ENCODE measurements at places on chromosomes 7 and 10.

GRCh38 chr7:20825555-20825954 is 38.9 kb upstream of the SP8 start:
- no peak for DNase-seq

GRCh38 chr7:117412946-117413559 is 14.2 kb downstream of the ASZ1 start:
- DNase-seq: no peak

GRCh38 chr10:79438699-79439085 is 6.7 kb downstream of the ZCCHC24 start:
- DNase-seq: no peak

GRCh38 chr7:3805151-3805550 is 504.1 kb downstream of the SDK1 start:
- DNase-seq: no peak

DNA sequence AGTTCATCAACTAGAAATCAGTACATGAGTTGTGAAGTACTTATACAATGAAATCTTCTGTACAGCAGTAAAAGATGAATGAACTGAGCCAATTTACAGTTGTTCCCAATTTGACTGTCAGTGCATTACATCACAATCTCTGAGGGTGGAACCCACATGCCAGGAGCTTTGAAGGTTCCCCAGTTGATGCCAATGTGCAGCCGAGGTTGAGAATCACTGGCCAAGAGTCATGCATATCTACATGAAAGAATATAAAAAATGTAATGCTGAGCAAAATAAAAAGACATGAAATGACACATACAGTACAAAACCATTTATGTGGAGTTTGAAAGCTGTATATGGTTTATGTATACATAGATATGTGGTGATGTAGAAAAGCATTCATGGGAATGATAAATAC is 22.1 kb upstream of the CCNJ start:
- DNase-seq: no peak

DNA sequence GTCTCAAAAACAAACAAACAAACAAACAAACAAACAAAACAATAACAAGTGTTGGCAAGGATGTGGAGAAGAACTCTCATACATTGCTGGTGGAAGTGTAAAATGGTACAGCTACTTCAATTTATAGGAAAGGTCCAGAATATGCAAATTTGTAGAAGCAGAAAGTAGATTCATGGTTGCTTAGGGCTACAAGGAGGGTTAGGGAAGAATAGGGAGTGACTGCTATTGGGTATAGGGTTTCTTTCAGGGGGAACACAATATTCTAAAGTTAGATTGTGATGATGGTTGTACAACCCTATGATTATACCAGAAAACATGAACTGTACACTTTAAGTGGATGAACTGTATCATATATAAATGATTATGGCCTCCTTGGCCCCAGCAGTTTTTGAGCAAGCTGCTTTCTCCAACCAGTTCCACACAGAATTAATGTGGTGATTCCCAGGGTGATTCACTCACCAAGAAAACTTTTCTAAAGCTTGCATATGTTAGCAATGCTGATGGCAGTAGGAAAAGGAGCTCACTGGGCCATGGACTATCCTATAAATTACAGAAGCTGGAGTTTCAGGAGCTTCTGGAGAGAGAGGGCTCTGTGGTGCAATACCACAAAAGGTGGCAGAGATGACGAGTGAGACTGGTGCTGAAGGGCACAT is 52.8 kb upstream of the KCNIP2 start:
- DNase-seq: no peak

GRCh38 chr7:353746-354325 is 63.9 kb downstream of the FOXL3 start:
- DNase-seq: no peak

GRCh38 chr10:30836406-30836805 is 195.3 kb downstream of the ZNF438 start:
- DNase-seq: no peak

- no peak for DNase-seq
Measured at GRCh38 chr7:17385612-17386011, 87.2 kb downstream of the AHR start.

GRCh38 chr7:30369879-30370278 is 85.5 kb downstream of the ZNRF2 start:
- DNase-seq: no peak

All from SIG-M5 (cell line).